ENCODE measurements at places on chromosomes 12 and 14.

- ATAC-seq: no peak
Observed at GRCh38 chr12:53096089-53096741, 1.3 kb upstream of the IGFBP6 start.

DNA sequence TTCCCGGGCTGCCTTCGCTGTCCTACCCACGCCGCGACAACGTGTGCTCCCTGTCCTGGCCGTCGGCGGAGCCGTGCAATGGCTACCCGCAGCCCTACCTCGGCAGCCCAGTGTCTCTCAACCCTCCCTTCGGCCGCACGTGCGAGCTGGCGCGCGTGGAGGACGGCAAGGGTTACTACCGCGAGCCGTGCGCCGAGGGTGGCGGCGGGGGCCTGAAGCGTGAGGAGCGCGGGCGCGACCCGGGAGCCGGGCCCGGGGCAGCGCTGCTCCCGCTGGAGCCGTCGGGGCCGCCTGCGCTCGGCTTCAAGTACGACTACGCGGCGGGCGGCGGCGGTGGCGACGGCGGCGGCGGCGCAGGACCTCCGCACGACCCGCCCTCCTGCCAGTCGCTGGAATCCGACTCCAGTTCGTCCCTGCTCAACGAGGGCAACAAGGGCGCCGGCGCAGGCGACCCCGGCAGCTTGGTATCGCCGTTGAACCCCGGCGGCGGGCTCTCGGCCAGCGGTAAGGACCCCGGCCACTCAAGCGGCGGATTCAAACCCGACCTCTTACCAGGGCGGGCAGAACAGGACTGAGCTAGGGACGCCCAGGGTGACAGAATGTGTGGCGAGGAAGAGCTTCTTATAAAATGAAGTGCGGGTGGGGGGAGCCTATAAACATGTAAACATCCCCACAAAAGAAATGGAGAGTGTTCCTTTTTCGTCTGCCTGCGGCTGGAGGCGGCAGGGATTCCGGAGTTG is 503 bp downstream of the HOXC12 start:
- ATAC-seq: no peak

- no peak for ATAC-seq
Observed at GRCh38 chr14:54703082-54703481, 136.2 kb downstream of the SAMD4A start.

DNA sequence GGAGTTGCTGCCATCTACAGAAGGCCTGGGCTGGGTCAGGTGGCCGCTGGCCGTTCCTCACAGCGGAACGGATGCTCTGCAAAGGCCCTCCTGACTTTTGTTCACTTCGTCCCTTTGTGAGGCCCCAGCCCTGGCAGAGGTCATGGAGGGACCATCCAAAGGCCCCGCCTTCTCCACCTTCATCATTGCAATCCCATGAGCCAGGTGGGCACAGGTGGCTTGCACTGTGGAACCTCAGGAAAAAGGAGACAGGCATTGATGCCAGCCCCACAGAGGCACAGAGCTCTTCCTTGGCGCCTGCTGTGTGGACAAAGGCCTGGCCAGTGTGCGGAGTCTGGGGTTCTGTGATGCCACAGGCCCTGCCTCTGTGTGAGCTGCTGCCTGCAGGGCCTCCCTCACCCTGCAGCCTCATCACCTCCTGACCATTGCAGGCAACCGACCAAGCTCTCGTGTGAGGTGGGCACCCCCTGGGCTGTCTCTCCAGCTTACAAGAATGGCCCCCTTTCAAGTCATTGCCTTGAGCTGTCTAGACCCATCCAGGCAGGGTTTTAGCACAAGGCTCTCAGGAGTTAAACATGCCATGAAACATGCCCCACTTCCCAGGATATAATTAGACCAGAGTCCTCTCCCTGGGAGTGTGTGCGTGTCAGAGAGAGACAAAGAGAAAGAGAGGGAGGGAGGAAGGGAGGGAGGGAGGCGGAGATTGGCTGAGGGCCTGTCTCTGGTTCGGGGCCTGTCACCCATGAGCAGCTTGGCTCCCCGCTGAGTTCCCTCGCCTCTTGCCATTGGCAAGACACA is 19.3 kb downstream of the NFKBIA start:
- no peak for ATAC-seq

GRCh38 chr12:10952645-10953044 is 13.6 kb upstream of the TAS2R14 start:
- no peak for ATAC-seq

DNA sequence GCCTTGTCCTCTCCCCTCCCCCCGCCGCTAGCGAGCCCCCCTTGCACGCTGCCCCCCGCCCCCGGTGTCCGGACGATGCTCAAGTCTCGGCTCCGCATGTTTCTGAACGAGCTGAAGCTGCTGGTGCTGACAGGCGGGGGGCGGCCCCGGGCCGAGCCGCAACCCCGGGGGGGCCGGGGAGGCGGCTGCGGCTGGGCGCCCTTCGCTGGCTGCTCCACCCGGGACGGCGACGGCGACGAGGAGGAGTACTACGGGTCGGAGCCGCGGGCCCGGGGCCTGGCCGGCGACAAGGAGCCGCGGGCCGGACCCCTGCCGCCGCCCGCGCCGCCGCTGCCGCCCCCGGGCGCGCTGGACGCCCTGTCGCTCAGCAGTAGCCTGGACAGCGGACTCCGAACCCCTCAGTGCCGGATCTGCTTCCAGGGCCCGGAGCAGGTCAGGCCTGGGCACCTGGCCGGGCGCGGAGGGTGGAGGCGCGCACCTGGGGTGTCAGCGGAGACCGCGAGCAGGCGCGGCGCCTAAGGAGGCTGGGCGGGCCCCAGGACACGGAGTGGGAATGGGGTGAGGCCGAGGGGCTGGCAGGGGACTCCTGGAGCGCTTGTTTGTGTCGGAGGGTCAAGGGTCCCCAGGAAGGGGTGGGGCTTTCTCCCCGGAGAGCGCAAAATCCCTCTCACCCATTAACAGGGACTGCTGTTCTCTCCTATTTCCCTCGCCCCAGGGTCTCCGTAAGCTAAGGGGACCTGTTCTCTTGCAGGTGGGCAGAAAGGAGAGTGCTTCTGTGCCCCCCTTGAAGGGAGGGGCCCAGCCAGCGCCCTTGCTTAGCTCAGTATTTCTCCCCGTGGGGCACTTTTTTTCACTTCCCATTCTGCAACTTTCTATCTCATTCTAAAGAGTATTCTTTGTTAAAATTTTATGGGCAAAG is 810 bp downstream of the MARCHF9 start:
- ATAC-seq: no peak

- ATAC-seq: peak; percentile 24
Observed at GRCh38 chr14:61234215-61234916, 46.8 kb downstream of the TMEM30B start.

DNA sequence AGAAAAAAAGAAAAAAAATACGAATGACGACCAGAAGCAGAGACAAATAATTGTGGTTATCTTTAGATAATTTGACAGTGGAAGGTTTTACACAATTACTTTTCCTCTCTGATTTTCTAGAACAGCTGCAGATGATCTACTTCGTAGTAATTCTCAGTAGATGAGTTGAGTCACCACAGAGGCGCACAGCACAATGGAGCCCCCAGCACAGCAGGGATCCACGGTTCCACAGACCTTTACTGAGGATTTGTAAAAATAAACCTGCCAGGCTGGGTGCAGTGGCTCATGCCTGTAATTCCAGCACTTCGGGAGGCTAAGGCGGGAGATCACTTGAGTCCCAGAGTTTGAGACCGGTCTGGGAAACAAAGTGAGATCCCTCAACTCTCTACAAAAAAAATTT is 29.3 kb downstream of the AMN start:
- ATAC-seq: no peak

- ATAC-seq: no peak
Observed at GRCh38 chr12:72468505-72468904, 196.3 kb downstream of the TRHDE start.

DNA sequence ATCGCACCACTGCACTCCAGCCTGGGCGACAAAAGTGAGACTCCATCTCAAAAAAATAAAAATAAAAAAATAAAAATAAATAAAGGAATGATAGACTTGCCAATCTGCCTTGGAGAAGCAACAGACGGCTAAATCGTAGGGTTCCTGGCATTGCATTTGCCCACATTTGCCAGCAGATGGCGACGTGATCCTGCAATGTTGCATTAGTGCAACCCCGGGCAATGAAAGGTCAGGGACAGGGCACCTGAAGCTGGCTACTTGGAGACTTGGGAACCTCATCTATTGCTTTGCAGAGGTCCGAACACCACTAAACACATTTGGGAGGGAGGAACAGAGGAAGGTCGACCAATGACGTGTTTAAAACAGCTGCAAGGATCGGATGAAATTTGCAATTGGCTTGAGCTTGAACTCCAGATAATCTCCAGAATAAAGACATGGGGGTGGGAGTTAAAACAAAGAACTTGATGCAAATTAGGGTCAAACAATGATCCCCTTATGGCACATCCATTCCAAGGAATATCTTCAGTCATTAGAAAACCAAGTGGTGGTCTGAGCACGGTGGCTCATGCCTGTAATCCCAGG is 34.6 kb downstream of the SPRING1 start:
- peak; percentile 73 for ATAC-seq

DNA sequence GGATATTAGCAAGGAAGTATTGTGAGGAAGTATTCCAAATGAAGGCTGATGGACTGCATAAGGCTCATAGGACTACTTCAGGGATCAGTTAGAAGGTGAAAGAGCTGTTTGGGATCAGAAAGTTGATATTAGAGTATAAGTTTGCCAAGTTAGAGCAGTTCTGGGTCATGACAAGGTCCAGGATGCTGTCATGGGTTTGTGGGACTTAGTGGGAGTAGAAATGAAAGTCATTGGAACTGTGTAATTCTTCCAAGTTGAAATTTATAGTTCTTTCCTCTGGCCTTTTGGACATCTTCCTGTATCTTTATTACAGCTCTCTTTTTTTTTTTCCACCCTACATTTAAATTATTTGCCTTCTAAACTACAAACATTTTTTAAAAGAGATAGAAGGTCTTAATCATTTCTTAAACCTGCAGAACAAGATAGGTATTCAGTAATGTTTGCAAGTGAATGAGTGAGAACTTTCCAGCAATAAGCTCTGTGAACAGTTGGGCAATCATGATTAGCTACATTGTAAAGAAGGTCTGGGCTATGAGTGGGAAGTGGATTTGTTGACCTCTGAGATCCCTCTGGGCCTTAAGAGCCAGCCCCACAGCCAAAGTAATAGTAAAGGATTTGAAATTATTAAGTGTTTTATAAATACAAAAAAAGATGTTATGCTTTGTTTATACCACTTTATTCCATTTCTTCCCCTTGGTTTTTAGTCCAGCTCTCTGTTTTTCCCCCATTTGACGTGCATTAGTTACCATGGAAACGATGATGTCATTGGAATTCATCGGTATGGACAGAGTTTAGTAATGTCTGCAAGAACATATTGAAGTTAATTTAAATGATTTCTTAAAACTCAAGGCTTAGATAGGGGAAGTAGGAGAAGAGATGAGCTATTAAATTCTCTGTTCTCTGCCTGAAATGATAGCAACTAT is 247.9 kb upstream of the ARHGAP5 start:
- no peak for ATAC-seq

- ATAC-seq: no peak
Observed at GRCh38 chr12:42442311-42442759, 116.4 kb downstream of the PPHLN1 start.

Data from activated T-helper 17 cell treated with anti-CD3 and anti-CD28 coated beads, Interleukin-2, amount 50 U/mL, for 72 hours (primary cell).